Subcutaneous preadipocyte (primary cell): ENCODE measurements at places on chromosomes 11 and 22. TPM values are rescaled to one million over a fixed set of nuclear protein-coding genes. Genes with fewer than 3 reads are reported as not detected.

Gene CYTH4
- under 0.01 and 0.59 TPM in 2 replicates for total RNA-seq

Gene VPREB3
- total RNA-seq = not detected in 2 replicates

Gene MMP11
- total RNA-seq = 2.9 and 3.3 TPM in 2 replicates

Gene CFAP300
- total RNA-seq = 2.2 and 5.1 TPM in 2 replicates

Gene OR4A15
- total RNA-seq = not detected in 2 replicates

Gene LRRC56
- total RNA-seq = 0.20 and 0.37 TPM in 2 replicates

Gene LRRC32
- 29.7 and 36.7 TPM in 2 replicates for total RNA-seq

Gene TRIM49
- not detected in 2 replicates for total RNA-seq

Gene MUC2
- not detected in 2 replicates for total RNA-seq

Gene APOBEC3B
- 3.9 and 5.5 TPM in 2 replicates for total RNA-seq

Gene RFPL1
- total RNA-seq = not detected in 2 replicates

Gene ELFN2
- 0.59 TPM in 1 of 2 replicates, not detected in the other for total RNA-seq

Gene RAB39A
- under 0.01 TPM in 1 of 2 replicates, not detected in the other for total RNA-seq

Gene OR4A16
- not detected in 2 replicates for total RNA-seq

Gene NRGN
- 1.4 TPM in 1 of 2 replicates, not detected in the other for total RNA-seq

Gene OR52N4
- not detected in 2 replicates for total RNA-seq

Gene SHISAL1
- 0.37 and 1.4 TPM in 2 replicates for total RNA-seq

Gene RAG2
- total RNA-seq = not detected in 2 replicates

Gene CCDC134
- 7.3 and 11.9 TPM in 2 replicates for total RNA-seq

Gene NCF4
- total RNA-seq = not detected in 2 replicates

Gene CCDC87
- total RNA-seq = 0.37 and 0.78 TPM in 2 replicates
